ENCODE measurements at places on chromosomes 13 and 19.

GRCh38 chr19:46265217-46265828 is 31.5 kb upstream of the HIF3A start:
- DNase-seq, result peak; percentile 81

DNA sequence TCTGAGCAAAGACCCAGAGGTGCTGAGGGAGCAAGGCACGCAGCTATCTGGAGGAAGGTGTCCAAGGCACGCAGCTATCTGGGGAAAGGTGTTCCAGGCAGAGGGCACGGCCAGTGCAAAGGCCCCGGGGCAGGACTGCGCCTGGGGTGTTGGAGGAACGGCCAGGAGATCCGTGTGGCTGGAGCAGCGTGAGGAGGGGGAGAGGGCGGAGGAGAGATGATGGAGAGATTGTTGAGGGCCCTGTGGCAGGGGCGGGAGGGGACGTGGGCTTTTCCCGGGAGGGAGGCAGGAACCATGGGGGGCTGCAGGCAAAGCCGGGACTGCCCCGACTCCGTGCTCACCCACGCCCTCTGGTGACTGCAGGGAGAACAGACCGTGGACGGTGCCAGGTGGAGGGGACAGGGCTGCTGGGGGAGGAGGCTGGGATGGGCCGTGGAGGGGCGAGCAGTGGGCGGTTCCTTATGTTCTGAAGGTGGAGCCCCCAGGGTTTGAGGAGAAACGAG is 13.3 kb upstream of the MISP start:
- peak; percentile 40 for DNase-seq

DNA sequence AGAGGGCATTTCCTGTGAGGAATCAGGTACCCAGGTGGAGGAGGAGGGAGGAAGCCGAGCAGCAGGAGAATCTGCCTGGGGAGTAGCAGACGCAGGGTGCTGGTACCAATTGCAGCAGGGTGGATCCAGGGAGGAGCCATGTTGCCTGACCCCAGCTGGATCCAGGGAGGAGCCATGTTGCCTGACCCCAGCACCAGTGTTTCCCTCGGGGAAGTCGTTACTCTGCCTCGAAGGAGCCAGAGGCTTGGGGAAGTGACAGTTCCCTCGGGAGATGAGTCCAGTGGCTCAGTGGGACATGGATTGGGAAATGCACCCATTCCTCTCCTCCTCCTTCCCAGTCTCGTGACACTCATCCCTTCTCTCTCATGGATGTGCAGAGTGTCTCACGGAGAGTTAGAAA is 31.5 kb downstream of the LAIR2 start:
- DNase-seq, result no peak

- DNase-seq, result peak; percentile 66
Measured at GRCh38 chr13:106176117-106176516, 359.3 kb downstream of the EFNB2 start.

All from EL (cell line).